ENCODE measurements at places on chromosomes 12 and 14. TPM values are rescaled to one million over a fixed set of nuclear protein-coding genes. Genes with fewer than 3 reads are reported as not detected.

The REP15 gene
- total RNA-seq = 1.6 TPM

- no peaks in the 10 kb centered on the region for H3K27me3 ChIP-seq
- DNase-seq = no peak
- peak overlapping the region; percentile 91 for H3K4me3 ChIP-seq
- peak overlapping the region; percentile 91 for H3K27ac ChIP-seq
Measured at GRCh38 chr12:120264904-120265472, 542 bp downstream of the PXN start.

- no peaks in the 10 kb centered on the region for H3K4me1 ChIP-seq
- no peak overlapping the region for H3K4me3 ChIP-seq
- no peaks in the 10 kb centered on the region for H3K27me3 ChIP-seq
Measured at GRCh38 chr14:35741345-35742031, 67.6 kb downstream of the RALGAPA1 start.

GRCh38 chr12:102026728-102027127 is 35.1 kb downstream of the WASHC3 start:
- no peak overlapping the region for H3K4me3 ChIP-seq
- H3K36me3 ChIP-seq = no peaks in the 10 kb centered on the region
- no peaks in the 10 kb centered on the region for H3K27me3 ChIP-seq
- no peak for DNase-seq

DNA sequence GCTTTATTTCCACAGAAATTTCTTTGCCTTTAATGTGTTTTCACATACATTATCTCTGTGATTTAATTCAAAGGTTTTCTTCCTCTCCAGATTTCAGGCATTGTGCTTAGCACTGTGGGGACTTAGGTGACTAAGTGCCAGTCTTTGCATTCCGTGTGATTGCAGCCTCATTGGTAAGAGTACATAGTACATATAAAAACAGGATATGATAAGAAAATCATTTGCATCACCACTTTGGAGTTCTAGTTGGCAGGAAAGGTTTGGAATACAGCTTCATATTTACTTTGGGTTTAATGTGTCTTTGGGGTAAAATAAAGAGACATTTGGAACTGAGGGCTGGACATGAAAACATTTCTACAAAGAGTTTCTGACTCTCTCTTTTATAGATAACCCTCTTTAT is 37.8 kb upstream of the C12orf75 start:
- peak; percentile 51 for DNase-seq
- H3K27me3 ChIP-seq = no peaks in the 10 kb centered on the region
- H3K36me3 ChIP-seq = no peaks in the 10 kb centered on the region
- no peak overlapping the region for H3K27ac ChIP-seq

The TTLL5 gene
- total RNA-seq = 40.3 TPM

DNA sequence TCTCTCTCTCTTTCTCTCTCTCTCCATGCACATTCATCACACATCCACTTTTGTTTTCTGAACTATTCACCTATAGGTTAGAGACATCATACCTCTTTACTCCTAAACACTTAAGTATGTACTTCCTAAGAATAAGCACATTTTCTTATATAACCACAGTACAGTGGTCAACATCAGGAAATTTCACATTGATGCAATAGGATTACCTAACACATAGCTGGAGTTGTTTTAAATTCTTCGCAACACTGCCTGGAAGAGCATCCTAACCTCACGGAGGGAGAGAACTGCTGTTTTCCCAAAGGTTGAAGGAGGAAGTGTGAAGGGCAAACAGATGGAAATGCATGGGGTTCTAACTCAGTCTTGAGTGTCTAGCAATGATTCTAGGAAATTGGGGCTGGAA is 159.2 kb downstream of the SYT1 start:
- no peaks in the 10 kb centered on the region for H3K27me3 ChIP-seq
- DNase-seq = no peak
- no peaks in the 10 kb centered on the region for H3K4me1 ChIP-seq
- no peak overlapping the region for H3K4me3 ChIP-seq
- H3K27ac ChIP-seq = no peak overlapping the region
